ENCODE measurements at places on chromosomes 5 and 9.

- no peak for DNase-seq
Measured at GRCh38 chr9:125700791-125701190, 6.2 kb downstream of the MAPKAP1 start.

GRCh38 chr5:16776611-16777251, 159.4 kb downstream of the MYO10 start:
- no peak for DNase-seq

GRCh38 chr5:6551287-6551954, 81.4 kb downstream of the NSUN2 start:
- DNase-seq: no peak

DNA sequence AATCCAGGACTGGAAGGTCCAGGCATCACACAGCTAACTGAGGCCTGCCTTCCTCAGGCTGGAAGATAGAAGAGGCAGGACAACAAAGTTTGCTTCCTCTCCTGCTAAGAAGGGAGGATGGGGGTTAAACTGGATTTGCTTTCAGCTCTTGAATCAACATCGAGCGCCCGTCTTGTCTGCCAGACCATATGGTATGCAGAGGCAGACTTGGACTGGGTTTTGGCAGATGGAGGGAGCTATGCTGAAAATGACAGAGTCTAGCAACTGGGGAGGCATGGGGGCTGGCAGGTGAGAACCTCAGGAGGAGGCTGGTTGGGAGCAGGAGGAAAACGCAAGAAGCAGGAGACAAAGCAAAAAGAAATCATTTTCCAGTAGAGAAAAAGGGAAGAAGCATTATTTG, 289.5 kb upstream of the IL12B start:
- no peak for DNase-seq

DNA sequence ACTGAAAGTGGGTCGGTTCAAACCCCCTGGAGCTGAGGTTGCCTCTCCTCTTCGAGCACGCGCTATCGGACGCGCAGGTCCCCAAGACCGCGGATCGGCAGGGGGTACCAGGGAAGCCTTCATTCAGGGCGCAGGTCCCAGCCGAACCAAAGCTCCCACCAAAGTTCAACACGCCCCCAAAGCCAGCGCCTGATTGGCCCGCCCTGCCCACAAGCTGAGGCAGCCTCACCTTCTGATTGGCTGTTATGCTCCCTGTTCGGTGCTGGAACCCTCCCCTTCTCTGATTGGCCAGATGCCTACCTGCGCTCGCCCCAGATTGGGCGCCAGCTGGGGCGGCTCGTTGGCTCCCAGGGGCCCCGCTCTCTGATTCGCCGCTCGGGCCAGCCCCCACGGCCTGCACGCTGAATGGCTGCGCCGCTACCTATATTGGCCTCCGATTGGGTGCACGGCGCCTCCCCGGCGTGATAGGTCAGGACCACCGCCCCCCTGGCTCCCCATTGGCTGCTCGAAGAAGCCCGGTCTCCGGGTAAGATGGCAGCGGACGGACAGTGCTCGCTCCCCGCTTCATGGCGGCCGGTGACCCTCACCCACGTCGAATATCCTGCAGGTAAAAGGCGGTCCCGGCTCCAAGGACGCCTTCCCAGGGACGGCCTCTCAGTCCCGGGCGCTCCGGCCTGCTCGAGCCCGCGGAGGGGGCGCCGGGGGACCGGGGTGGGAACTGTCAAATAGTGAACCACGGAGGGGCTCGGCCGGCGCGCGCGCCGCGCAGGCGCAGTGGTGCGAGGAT, at the start of gene DOLPP1:
Gene DOLPP1, plus strand, starts transcription at position 511 of the 787 bp plus-strand sequence. Its CDS starts 21 bp downstream, at position 532.
- DNase-seq: peak; percentile 98

DNA sequence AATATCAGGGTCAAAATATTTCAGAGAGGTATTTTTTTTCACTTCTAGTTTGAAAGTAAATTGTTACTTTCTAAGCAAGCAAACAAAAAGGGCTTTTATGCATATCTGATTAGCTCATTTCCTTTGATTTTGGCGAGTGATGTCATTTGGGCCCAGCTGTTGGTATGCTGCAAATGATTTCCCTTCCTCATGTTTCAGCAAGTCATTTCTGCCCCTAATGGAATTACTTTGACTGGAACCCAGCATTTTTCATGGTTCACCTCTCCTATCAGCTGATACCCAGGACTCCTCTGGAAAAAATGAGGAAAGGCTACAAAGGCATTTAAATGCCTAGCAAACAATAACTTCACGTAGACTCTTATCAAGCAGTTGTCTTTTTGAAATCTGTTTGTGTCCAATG, 500.6 kb downstream of the EBF1 start:
- no peak for DNase-seq

- DNase-seq: no peak
Measured at GRCh38 chr5:114358329-114358728, 3.5 kb upstream of the KCNN2 start.

DNA sequence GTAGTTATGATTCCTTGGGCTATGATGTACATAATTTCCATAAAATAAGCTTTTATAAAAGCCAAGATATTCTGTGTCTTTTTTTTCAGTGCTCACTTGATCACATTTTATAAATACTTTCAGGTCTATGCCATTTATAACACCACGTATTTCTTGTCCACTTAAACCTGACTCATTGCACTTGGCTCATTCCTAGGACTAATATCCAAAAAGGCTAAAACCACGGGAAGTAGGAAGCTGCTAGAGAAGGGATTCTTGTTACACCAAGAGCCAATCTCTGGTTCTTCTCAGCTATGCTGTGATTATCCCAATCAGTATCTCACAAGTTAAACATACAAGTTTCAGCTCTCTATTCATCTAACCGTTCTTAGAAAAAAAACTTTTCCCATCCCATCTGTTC, 80.4 kb upstream of the CDH6 start:
- DNase-seq: no peak

DNA sequence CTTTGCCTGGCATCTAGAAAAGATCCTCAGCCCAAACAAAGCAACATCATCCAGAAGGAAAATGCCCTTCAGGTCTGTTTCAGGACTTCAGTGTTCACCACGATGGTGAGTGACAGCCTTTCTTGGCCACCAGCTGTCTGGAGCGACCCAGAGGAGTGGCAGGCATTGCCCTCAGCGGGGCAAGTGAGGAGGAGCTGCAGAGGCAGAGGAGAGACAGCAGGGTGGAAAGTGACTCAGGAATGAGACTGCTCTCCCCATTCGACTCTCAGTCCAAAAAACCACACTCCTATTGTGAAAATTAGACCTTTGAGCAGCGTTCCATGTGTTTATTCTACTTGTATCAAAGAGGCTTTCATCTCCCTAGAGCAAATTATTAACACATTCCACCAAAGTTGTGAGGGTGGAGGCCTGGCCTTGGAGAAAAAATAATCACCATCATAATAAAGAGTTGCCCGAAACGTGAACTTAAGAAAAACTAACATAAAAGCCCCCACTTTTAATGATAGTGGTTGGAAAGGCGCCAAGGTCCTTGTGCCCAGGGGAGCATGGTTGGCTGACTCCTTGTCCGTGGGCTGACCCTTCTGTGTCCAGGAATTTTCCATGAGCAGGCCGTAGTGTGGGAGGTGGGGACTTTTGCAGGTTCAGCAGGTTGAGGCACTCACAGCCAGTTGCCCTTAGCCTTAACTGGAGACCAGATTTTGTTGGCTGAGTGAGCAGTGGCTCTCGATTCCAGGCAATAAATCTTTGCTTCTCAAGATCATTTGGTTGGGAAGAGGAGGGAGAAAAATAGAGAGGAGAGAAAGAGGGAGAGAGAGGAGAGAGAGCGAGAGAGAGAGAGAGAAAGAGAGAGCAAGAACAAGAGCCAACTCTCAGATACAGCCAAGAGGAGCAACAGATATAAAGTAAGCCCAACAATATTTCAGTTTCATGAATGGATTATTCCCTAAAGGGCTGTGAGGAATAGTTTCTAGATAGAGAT, 125.9 kb upstream of the ANKRD55 start:
- DNase-seq: no peak

DNA sequence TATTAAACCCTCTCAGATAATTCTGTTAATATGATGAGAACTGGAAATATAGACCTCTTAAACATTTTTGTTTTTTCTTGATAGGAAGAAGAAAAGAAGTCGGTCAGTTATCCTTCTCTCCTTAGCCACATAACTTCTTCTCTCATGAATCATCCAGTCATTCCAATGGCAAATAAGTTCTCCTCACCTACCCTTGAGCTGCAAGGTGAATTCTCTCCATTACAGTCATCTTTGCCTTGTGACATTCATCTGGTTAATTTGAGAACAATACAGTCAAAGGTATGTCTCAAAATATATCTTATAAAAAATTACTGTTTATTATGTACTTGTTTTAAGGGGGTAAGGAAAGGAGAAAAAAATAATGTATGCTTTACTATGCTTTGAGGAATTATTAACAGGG, 165.3 kb downstream of the MAN2A1 start:
- no peak for DNase-seq

- no peak for DNase-seq
Measured at GRCh38 chr5:32707418-32707997, 3.6 kb upstream of the NPR3 start.

GRCh38 chr9:37818849-37819248, 18.3 kb downstream of the DCAF10 start:
- no peak for DNase-seq

GRCh38 chr5:446883-447263, 3.9 kb downstream of the EXOC3 start:
- DNase-seq: no peak

GRCh38 chr5:13215370-13215769, 729.1 kb downstream of the DNAH5 start:
- no peak for DNase-seq

- no peak for DNase-seq
Measured at GRCh38 chr5:157280927-157281326, 15.0 kb downstream of the CYFIP2 start.

DNA sequence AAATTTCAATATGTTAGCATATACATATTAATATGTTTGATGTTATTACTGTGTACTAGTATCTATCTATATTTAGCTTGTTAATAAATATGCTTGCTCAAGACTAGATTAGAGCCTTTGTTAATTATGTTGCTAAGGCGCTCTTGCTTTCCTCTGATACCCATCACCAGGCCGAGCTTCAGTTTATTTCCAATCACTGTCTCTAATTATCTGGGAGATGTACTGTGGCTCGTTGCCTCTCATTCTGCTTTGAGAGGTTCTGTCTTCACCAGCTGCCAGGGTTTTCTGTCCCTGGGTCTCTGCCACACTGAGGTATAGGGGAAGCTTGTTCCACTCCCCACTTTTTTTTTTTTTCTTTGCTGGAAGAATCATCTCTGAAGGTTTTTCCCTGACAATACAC, 21.0 kb upstream of the TAF11L2 start:
- no peak for DNase-seq

GRCh38 chr9:16031486-16031885, 478.6 kb downstream of the CCDC171 start:
- DNase-seq: no peak

DNA sequence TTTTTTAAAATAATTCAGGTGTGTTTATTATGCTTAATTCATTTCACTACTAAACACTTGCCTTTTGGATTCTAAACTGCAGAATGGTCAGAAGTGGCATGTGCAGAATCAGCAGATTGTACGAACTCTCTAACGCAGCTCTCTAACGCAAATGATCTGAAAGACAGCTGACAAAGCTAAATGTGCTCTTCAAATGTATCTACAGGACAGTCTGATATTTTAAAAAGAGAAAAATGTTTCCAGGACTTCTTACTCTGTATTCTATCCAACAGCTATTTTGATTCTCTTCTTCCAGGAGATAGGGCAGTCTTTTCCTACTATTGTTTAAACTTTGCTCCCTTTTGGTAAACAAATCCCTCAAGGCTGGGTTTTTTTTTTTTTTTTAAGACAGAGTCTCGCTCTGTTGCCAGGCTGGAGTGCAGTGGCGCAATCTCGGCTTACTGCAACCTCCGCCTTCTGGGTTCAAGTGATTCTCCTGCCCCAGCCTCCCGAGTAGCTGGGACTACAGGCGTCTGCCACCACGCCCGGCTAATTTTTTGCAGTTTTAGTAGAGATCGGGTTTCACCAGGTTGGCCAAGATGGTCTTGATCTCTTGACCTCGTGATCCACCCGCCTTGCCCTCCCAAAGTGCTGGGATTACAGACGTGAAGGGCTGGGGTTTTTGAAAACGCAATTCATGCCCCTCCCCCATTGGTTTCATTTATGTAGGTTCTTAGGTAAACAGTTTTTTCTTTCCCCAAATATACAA, 1.2 kb downstream of the NMRK1 start:
- no peak for DNase-seq

GRCh38 chr5:160009591-160009989, 651 bp downstream of the TTC1 start:
- no peak for DNase-seq

- no peak for DNase-seq
Measured at GRCh38 chr5:58854441-58854840, 271.6 kb downstream of the RAB3C start.

GRCh38 chr5:131945551-131946168, at the start of gene MEIKIN:
Gene MEIKIN, minus strand, starts transcription at chr5:131945663. Its CDS starts 158 bp downstream, at chr5:131945505.
- no peak for DNase-seq

DNA sequence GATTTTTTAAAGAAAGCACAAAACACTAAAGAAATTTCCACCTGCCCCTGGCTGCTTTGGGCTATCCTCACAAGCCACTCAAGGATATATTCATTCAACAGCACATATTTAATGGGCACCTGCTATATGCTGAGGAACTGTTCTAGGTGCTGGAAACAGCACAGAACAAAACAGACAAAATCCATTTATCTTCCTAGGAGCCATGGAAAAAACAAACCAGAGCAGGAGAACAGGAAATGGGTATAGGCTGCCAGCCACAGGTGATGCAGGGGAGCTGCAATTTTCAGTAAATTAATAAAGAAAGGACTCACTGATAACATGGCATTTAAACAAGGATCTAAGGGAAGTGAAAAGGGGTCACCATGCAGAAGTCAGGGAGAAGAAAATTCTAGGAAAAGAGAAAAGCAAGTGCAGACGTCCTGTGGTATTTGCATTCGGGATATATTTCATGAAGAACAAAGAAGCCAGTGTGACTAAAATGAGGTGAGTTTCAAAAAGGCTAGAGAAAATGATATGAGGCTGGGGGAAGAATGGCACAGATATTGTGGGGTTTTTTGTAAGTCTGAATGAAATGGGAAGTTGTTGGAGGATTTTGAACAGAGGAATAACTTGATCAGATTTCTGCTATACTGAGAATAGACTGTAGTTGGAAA, 152.2 kb downstream of the ADAMTSL1 start:
- DNase-seq: no peak

DNA sequence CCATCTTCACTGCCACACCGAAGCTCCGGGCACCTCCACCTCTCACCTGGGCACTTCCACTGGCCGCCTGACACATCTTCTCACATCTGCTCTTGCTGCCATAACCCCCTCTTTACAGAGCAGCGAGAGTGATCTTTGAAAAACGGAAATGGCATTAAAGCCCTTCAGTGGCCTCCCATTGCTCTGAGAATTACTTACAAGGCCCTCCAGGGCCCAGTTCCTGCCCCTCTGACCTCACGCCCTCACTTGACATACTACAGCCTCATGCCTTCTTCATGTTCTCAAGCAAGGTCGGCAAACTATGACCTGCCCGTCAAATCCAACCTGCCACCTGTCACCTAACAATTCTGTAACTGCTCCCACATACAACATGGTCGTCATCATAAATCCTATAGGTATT, 187.3 kb downstream of the NR3C1 start:
- no peak for DNase-seq

All from CD4-positive, alpha-beta T cell treated with Interleukin-17A for 4 hours (primary cell).